Hepatic stellate cell (primary cell): ENCODE measurements at places on chromosomes 7 and 10.
A peak's percentile ranks its signal among the peaks of the same experiment; 100 is the strongest.

GRCh38 chr7:72101444-72101843 is 310.7 kb downstream of the CALN1 start:
- DNase-seq, result no peak

DNA sequence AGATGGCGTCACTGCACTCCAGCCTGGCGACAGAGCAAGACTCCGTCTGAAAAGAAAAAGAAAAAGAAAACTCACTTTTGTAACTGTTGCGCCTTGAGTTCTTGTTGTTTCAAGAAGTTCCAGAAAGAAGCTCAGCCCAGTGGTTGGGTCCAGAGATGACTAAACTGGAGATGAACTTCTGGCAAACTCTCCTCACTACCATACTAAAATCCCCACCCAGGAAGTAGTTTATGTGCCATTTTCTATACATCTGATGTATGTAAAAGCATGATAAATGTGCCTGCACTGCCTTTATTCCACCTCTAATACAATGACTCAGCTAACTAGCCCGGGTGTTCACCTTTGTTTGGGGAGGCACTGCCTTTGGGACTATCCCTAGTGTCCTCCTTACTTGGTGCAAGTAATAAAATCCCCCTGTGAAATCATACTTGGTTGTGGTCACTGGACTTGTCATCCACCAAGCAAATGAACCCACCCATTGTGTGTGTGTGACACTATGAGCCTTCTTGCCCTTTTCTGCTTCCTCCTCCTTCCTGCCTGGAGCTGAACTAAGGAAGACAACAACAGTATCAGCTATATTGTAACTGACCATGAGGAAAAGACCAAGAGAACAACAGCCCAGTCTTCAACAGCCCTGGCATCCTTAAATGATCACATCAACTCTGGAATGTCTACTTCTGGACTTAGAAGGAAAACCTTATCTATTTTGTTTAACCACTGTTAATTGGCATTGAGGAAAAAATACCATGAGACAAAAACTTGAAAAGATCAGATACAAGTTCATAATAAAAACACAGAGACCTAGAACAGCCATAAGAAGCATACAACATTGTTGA is 33.6 kb downstream of the JMJD1C start:
- no peak for DNase-seq

DNA sequence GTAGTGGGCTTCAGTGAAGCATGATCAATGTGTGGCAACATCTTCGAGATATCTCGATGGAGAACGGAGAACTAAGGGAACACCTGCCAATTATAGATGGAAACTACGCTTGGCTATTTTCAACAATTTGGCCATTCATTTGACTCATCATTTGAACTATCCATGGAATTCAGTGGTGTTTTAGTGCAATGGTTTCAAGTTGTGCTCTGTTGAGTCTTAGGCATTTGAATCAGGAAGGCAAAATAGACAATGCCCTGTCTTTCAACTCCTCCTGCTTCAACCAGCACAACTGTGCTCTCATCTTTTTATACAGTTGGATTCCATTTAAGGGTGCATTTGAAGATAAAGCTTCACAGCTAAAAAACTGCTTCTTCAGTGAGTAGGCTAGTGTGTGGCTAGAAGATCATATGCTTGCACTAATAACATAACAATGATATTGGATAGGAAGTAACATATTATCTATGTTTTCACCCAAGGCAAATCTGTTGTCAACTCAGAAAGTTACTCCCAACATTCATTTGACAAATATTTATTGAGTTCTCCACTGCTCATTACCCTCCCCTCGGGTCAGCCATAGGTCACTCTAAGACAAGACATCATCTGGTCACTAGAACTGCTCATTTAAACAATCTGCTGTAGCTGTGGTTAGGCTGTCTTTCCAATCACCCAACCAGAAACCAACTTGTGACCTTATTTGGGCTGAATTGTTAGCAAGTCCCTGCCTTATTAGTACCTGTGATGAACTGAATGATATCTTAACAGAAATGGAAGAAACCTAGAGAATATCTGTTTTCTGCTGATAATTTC is 314.1 kb upstream of the SP4 start:
- no peak for DNase-seq

DNA sequence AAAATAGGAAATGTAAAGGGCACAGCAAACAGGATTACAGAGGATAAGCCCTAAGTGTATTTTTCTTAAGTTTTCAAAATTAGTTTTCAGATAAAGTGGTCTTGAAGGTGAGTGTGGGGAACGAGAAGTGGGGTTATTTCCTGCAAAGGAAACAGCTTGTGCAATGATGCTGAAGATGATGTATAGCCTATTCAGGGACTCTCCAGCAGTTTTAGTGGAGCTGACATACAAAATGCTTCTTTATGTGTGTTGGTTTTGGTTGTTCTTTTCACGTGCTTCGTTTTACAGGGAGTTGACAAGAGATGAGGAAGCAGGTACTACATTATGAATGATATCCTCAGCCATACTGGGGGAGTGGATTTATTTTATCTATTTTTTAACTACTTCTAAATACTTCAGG is 20.5 kb downstream of the CASD1 start:
- no peak for DNase-seq

GRCh38 chr10:62842983-62843382 is 26.8 kb upstream of the EGR2 start:
- DNase-seq, result no peak

GRCh38 chr10:125260260-125260659 is 99.9 kb upstream of the CTBP2 start:
- DNase-seq, result no peak

DNA sequence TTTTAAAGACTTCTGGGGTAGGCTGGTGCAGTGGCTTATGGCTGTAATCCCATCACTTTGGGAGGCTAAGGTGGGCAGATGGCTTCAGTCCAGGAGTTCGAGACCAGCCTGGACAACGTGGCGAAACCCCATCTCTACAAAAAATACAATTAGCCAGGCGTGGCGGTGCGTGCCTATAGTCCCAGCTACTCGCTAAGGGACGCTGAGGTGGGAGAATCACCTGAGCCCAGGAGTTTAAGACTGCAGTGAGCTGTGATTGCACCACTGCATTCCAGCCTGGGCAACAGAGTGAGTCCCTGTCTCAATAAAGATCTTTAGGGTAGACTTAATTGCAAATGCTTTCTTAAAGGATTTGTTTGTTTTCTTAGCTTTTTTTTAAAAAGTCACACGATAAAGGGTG is 29.3 kb downstream of the PTPN12 start:
- no peak for DNase-seq

GRCh38 chr10:118042827-118043242 is 3.9 kb downstream of the RAB11FIP2 start:
- DNase-seq, result no peak

GRCh38 chr10:73953665-73954064 is 42.7 kb downstream of the PLAU start:
- no peak for DNase-seq

GRCh38 chr10:125823663-125824251 is 411 bp downstream of the BCCIP start:
- no peak for DNase-seq

DNA sequence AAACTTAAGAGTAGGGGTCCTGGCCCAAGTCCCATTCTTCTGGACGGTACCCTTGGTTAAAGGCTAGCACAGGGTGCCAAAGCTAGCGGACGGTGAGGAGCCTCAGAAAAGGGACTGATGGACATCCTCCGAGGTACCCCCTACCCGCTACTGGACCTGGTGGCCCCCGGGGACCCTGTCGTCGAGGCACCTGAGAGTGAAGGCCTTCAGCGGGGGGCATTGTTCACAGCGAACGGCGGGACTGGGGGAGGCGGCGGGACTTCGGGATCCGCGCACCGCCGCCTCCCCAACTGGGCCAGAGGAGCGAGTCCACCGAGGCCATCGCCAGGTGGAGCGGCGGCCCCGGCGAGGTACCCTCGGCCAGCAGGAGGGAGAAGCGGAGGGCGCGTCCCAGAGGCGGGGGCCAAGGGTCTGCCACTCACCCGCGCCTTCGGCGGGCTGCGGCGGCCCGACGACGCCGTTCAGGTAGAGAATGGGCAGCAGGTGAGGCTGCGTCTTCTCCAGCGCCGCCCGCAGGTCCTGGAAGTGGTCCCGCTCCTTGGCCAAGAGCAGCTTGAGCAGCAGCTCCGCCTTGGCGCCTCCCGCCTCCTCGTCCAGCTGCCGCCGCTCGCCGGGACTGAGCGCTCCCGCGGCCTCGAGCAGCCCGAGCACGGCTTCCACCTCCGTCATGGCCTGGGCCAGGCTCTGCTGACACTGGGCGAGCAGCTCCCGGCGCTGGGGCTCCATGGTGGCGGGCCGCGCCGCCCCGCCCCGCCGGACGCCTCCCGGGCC is 575 bp downstream of the DLG5 start:
- peak; percentile 46 for DNase-seq

DNA sequence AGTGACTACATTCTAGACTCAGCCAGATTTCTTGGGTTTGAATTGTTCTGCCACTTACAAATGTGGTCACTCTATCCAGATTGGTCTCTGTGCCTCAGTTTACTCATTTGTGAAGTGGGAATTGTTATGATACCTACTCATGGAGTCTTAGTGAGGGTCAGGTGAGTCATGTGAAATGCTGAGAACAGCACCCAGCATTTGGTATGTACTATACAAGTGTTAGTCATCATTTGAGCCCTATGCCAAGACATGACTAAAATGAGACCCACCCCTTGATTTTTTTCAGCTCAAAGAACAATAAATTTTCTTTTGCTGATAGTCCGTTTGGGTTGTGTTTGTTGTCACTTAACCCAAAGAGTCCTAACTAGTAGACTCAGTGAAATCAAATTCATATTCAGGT is 92.8 kb downstream of the CHN2 start:
- DNase-seq, result no peak

DNA sequence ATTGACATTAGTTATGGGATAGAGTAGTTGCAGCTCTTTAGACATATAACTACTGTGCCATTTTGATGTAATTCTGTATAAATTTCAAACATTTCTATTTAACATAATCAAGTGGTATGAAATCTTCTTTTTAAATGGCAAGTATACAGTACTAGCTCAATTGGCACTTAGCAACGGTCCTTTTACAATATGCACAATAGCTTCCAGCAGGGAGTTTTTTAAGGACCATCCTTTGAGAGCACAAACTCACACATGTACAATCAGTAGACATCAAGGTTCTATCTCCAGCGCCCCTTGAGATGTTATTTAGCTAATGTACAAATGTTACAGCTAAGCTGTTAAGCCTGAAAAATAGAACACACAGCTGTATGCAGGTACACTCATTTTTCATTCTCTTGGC is 480.7 kb downstream of the TFEC start:
- no peak for DNase-seq

GRCh38 chr10:23354630-23355279 is 10.2 kb upstream of the C10orf67 start:
- DNase-seq, result no peak

GRCh38 chr10:126975221-126975620 is 70.0 kb downstream of the DOCK1 start:
- no peak for DNase-seq

DNA sequence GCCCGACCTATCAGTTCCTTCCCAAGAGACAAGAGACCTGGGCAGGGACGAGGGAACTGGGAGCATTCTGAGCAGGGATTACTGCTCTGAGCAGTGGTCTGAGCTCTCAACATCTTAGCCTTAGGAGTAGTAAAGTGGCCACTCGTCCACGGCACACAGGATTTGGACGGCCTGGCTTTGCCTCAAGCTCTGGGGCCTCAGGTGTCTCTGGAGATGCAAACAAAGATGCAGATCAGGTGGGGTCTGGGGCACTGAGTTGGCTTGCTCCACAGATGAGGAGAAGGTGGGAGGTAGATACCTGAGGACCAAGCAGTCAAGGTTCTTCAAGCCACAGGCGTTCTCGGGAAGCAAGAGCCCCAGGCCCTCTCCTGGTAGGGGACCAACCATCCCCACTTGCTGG is 16.1 kb upstream of the NPFFR1 start:
- DNase-seq, result no peak

- DNase-seq, result no peak
Observed at GRCh38 chr10:5596611-5597341, 69.6 kb downstream of the ASB13 start.

GRCh38 chr10:15864419-15864818 is 4.1 kb upstream of the MINDY3 start:
- DNase-seq, result no peak

DNA sequence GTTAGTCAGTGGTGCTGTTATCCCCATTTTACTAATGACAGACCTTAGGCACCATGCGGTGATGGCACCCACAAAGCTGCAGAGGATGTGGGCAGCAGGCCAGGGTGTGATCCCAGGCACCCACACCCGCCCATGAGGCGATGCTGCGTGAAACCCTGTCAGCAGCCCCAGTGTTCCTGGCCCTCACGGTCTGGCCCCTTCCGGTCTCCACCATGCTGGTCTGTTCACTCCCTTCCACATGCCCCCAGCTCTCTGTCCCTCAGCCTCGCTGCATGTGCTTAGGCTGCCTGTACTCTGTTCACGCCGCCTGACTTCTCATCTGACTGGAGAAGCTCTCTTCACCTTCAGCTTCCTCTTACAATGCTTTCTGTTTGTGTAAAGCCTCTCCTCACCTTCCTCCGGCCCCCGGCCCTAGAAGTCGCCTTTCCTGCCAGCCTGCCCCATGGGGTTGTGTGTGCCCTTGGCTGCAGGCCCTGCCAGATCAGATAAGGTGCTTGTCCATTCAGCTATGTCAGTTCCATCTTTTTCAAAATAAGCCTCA is 17.6 kb upstream of the ORAI2 start:
- DNase-seq, result no peak

- DNase-seq, result no peak
Observed at GRCh38 chr10:96831200-96831866, 765 bp upstream of the LCOR start.

- no peak for DNase-seq
Observed at GRCh38 chr10:4781955-4782354, 44.1 kb upstream of the AKR1E2 start.

DNA sequence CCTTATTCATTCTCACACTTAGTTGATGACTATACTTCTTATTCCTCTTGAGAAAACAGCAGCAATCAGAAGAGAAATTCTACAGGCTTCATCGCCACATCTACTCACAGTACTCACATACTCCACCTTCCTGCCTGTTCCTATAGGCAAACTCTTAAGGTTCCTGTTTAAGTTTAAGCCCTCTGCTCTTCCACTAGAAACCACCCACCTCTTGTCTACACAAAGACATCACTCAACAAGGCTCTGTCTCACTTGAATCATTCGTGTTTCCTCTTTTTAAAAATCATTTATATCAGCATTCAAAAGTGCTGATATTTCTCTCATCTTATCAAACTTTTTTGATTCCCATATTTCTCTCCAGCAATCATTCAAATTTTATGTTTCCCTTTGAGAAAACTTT is 85.5 kb upstream of the ADO start:
- DNase-seq, result no peak

DNA sequence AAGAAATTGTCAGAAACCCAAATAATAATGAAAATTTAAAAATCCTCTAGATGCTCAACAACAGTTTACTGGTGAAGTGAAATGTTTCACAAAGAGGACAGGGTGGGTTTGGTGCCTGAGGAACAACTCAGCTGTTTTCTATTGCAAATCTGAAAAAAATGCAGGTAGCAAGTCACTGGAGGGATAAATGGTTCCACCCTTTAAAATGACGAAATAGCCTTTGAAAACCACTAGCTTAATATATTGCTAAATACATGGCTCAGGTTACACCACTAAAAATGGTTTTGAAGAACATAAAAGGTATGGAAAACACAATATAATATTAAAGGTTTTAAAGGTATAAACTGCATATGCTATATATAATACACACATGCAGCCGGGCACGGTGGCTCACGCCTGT is 69.5 kb downstream of the LMBR1 start:
- DNase-seq, result no peak

- DNase-seq, result no peak
Observed at GRCh38 chr7:135943134-135943879, 33.9 kb downstream of the MTPN start.
